Hindlimb muscle (tissue), 1 donor: ENCODE measurements at places on chromosomes 13 and 19.

GRCh38 chr13:79258489-79258888 is 147.6 kb downstream of the RBM26 start:
- DNase-seq, result no peak

DNA sequence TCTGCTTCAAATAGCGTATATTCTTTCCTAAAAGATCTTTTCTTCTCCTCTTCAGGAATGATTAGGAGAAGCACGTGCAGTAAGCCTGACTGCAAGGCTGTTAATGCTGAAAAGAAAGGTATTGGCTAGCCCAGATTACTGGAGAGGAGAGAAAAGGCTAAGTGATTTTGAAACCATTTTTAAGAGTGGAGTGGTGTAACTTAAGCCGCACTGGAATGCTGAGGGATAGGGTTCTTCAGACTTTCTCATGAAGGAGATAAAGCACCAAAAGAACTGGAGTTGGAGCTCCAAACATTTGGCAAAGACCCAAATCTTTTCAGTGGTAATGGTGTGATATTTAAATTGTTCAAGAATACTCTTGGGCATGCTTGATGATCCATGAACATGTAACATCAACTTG is 388.3 kb downstream of the COG6 start:
- DNase-seq, result no peak

DNA sequence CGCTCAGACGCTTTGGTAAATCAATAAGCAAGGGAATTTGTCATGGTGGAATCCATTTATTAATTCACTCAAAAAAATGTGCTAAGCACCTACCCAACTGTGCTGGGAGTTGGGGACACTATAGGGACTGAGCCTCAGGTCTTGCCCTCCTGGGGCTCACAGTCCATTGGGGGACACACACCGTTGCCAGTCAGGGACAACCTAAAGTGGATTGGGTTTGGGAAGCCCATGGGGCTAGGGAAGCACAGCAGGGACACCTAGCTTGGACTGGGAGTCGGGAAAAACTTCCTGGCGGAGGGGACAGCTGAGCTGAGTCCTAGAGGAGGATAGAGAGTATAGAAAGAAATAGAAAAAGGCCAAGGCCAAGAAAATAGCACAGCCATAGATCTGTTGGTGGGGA is 8.5 kb downstream of the FOSB start:
- DNase-seq, result no peak

DNA sequence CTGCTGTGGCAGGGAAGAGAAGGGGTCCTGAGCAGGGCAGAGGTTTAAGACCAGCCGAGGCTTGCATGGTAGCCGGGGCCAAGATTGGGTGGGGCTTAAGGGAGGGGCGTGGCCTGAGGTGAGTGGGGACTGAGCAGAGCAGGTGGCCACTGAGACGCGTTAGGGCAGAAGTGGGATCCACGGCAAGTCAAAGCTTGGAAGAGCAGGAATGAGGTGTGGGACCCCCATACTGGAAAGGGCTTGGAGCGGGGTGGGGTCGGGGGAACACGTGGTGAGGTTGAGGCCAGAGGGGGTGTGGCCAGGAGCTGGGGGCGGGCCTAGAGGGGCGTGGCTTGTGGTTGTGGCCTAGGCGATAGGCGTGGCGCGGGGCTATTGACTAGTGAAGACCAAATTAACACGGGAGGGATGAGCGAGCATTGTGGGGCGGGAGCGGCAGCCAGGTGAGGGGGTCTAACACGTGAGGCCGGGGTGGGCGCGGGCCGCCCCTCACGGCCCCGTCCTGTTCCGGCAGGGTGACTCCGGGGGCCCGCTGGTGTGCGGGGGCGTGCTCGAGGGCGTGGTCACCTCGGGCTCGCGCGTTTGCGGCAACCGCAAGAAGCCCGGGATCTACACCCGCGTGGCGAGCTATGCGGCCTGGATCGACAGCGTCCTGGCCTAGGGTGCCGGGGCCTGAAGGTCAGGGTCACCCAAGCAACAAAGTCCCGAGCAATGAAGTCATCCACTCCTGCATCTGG is 3.3 kb downstream of the CFD start:
- no peak for DNase-seq

DNA sequence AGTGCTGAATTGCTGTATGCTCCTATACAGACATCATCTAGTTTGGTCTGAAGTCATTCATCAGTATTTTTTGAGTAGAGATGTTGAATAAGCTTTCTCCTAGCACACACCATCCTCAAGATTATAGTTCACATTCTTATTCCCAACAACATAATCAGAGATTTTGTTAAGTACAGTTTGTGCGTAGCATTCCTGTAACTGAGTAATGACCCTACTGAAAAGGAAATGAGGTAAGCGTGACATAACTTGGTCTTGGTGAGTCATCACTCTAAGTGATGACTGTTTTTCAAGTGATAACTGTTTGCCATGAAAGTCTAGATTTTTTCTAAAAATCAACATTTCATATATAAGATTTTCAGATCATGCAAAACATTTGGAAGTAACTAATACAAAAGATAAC is 18.5 kb upstream of the FAM216B start:
- no peak for DNase-seq

GRCh38 chr13:78364711-78365110 is 238.6 kb downstream of the POU4F1 start:
- DNase-seq, result no peak

DNA sequence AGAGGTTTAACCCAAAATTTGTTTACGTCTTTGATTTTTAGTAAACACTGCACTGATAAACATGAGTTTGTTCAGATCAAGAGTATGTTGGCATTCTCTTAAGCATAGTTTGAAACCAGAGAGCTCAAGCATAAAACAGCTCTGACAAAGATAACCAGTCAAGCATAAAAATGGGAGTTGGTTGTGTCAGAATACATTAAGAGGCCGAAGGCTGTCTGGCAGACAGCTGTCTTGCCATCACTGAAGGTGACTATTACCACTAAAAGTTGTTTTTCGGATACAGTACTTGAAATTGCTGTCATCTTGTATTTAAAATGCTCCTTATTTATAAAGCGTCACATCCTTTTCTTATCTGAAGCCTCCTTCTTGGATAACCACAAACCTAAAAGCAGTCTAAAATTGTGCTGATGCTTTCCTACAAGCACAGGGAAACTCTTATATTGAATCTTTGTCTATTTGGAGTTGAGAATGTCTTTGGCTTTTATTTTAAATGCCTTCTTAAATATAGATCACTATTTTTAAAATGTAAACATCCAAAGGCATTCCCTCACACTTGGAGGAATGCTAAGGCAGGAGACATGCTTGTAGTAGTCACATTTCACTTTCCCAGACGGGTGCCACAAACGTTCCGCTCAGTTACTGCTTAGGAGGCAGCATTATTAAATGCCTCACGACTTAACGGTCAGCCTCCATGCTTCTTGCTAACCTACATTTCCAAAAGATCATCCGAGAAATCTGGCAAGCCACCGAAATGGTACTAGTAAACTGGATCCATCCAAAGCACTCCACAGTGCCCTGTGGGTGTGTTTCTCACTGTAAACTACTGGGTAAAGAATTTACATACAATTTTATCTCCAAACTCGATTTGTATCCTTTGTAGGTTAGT is 1.5 kb downstream of the SMAD9 start:
- DNase-seq, result peak; percentile 34

GRCh38 chr13:60397704-60398378 is 821 bp downstream of the TDRD3 start:
- DNase-seq, result peak; percentile 73

DNA sequence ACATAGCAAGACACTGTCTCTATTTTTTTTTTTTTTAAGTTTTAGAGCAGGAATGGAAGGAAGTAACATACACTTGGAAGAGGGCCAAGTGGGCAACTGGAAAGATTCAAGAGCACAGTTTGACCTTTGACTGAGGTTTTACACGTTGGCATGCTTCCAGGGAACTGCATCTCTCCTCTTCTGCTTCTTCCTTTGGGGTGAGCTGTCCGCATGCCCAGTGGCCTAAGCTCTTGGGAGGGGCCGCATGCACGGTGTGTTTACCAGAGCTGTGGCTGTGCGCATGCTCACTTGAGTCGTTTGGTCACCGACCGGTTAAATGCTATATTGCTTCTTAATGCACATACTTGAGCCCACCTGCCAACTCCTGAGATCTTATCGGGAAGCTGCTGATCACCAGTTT is 727.7 kb downstream of the UQCRFS1 start:
- DNase-seq, result peak; percentile 13

DNA sequence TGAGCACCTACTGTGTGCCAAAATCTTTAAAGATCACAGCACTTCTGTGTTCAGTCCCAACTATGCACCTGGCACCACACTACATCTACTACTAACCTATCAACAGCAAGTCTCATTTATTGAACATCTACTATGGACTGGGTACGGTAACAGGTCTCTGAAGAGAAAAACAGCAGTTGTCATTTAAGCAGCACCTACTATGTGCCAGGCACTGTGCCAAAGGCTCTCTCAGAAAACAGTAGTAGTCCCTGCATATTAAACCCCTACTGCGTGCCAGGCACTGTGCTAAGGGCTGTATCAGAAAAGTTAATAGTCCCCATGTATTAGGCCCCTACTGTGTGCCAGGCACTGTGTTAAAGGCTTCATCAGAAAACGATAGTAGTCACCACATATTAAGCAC is 106.2 kb downstream of the PTPRS start:
- no peak for DNase-seq

DNA sequence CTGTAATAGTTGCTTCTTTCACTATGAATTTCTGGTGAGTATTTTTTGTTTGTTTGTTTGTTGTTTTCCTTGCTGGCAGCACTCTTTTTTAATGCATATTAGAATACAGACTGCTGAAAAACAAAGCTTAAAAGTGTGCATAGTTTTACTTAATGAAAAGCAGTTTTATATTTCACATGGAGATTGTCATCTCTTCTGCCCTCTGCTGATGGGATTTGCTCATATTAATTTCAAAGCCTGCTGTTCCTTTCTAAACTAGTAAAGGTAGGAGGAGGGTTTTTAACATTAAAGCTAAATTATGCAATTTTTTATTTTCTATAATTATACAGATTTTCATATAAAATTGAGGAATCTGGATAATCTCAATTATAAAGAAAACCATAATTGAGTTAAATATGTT is 692.6 kb upstream of the SLITRK1 start:
- DNase-seq, result no peak

DNA sequence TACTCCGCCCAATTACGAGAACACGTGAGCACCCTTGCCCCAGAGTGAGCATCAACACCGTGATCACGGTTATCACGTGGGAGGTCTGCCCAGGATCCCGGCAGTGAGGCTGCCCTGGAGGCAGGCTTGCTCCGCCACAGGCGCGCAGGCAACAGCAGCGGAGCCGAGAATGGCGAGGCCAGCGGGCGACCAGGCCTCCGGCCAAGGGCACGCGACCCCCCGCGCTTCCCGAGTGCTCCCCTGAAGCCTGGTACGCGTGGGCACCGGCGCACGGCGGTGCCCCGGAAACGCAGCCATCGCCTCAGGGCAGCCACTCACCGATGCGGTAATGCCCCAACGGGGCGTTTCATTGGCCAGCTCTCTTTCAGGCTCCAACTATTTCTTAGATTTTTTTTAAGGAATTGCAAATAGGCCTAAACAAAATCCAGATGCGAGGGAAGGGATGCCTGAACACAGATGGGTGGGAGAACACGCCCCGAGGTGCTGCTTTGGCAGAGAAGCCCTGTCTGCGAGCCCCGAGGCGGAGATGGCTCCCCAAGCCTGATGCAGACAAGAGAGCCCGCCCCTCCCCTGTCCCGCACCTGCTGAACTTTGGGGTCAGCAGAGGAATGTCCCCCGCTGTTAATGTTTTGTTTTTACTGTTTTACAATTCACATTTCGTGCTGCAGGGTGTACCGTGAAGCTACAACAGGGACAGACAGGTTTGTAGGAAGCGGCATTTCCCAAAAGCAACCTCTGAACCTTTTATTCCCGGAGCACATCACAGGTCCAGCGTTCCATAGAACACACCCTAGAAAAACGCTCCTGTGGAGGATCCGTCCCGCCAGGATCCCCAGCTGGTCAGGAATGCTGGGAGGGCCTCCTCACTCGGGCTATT is 132.7 kb downstream of the ZDHHC20 start:
- peak; percentile 6 for DNase-seq

DNA sequence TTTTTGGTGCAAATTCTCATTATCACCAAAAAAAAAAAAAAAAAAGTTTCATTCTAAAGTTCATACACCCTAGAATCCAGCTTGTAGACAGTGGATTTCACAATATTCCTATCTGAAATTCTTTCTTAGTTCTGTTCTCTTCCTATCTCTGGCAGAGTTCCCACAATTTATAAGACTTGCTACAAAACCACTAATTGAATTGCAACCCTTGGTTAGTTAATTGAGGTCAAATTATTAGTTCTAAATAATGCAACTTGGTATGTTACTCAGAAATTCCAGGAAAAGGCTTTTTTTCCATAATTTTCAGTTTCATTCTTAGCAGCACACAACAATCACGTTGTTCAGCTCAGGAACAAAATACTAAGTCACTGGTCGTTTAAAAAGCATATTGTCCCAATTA is 58.5 kb downstream of the SPATA13 start:
- DNase-seq, result no peak

DNA sequence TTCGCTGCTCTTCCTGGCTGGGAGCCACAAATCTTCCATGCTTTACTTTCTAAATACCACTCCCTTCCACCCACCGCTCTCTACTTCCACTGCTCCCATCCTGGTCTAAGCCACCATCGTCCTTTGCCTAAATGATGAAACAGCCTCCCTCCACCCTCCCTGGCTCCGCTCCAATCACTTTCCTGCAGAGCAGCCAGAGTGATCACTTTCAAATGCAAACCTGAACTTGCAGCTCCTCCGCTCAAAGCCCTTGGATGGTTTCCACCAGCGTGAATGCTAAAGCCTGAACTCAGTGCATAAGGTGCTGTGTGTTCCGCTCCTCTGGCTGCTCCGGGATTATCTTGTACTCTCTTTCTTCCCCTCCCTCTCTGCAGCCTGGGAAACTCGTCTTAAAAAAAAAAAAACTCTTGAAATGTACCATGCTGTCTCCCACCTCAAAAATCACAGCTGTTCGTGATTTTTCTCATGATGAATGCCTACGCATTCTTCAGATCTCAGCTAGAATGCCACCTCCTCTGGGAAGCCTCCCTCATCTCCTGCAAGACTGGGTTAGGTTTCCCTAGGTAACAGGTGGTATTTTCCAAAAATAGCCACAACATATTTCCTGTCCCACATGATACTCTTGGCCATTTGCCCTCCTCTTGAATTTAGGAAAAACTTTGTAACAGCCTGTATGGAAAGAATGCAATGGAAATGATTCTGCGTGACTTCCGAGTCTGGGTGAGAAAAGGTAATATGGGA is 3.7 kb upstream of the SIN3B start:
- peak; percentile 85 for DNase-seq

GRCh38 chr19:45100846-45101252 is 7.9 kb downstream of the PPP1R37 start:
- DNase-seq, result no peak
